Amygdala (tissue), 56 donors: ENCODE measurements at places on chromosomes 12 and 14.

DNA sequence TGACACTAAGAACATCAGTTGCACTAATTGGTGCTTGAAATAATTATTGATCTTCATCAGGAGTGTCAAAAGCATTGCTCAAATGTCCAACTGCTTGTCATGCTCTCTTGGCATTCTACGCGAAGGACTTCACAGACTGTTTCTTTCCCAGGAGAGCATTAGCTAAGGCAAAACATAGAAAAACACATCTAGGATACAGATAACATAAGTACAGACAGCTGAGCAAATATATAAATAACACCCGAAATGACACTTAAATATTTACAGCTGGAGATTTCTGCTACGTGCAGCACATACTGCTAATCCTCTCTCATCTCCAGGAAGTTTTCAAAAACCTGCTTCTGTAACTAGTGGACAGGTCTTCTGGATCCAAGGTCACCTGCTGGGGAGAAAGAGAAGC is 120.0 kb upstream of the PRMT8 start:
- DNase-seq: no peak

DNA sequence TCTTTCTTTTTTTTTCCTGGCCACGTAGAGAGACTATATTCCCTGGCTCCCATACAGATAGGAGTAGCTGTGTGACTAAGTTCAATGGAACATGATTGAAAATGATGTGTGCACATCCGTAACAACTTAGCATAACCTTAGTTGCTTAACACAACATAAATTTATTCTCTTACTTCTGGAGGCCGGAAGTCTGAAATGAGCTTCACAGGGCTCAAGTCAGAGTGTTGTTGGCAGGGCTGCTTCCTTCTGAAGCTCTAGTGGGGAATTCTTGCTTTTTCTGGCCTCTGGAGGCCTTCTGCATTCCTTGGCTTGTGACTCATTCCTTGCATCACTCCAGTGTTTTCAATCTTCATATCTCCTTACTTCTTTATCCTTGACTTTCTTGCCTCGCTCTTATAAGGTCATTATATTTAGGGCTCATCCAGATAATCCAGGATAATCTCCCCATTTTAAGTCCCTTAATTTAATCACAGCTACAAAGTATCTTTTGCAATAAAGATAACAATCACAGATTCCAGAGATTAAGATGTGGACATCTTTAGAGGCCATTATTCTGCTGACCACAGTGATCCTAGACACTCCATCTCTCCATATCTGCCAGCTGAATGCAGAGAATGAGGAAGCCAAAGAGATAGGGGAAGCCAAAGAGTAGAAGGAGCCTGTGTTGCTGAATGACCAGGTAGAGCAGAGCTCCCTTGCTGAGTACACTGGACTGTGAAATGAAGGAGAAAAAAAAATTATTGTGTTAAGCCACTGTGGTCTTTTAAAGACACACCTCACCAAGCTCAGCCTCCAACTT is 21.0 kb upstream of the SNX6 start:
- DNase-seq: no peak

DNA sequence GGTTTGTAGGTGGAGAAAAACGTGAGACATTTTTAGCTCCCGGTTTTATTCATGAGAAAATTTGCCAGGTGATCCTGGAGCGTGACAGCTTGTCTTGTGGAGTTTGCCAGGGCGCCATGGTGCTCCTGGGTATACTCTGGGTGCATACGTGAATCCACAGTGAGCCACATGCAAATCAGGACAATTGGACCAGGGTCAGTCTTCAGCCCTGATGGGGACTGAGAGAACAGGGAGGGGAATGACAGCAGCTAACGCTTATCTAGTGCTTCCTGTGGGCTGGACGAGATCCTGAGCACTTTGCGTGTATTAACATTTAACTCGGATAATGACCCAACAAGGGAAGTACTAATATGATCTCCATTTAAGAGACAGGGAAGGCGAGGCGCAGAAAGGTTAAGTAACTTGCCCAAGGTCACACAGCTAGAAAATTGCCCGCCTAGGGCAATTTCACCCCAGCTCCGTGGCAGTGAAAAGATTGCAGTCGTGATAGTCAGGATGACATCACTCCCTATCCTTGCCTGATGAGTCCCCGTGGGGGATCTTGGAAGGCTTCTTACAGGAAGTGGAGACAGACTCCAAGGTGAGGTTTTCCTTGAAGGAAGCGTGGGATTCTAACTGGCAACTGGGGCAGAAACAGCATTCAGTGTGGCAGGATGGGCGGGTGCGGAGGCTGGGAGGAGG is 118.4 kb upstream of the NCOR2 start:
- no peak for DNase-seq

DNA sequence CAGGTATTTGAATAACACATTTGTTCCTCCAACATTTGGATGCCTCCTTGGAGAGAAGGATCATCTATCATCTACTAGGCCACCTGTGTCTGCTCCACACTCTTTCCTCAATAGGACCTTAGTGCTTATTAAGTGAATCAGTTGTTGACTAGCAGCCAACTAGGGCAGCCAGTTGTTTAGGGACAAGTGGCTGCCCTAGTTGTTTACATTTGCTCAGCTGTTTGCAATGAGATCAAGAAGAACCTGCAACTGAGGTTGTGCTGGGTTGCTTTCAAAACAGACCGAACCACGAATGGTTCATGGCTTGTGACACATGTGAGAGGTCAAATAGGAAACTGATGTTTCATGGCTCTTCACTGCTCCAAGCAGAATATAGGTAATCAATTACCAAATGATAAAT is 53.8 kb downstream of the TMCC3 start:
- DNase-seq: no peak

DNA sequence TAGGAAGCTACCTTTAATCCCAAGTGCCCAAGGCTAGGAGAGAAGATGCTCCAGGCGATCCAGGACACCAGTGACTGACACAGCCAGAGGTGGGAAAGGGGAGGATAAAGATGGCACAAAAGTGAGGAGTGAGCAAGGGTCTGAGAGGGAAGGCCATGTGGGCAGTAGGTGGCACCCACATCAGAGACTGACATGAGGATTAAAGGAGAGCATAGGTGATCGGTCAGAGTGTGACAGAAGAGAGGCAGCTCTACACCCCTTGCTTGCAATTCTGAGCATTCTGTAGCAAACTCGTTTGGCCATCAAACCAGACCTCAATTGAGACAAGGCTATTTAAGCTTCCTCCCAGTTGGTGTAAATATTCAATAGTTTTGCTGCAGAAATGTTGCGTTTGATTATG is 724 bp upstream of the CD27 start:
- no peak for DNase-seq

GRCh38 chr14:35875296-35875695 is 49.2 kb downstream of the BRMS1L start:
- no peak for DNase-seq

DNA sequence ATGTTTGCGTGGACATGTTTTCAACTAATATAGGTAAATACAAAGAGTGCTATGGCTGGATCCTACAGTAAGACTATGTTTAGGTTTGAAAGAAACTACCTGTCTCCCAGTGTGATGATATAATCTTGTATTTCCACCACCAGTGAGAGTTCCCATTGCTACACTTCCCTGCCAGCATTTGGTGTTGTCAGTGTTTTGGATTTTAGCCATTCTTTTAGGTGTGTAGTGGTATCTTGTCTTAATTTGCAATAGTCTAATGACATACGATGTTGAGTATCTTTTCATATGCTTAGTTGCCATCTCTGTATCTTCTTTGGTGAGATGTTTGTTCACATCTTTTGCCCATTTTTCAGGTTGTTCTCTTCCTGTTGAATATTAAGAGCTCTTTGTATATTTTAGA is 103.5 kb downstream of the RALGAPA1 start:
- no peak for DNase-seq

- DNase-seq: peak; percentile 16
Measured at GRCh38 chr14:75342762-75343599, 64.4 kb downstream of the FOS start.
